ENCODE measurements at places on chromosomes 16 and 17. TPM values are rescaled to one million over a fixed set of nuclear protein-coding genes. Genes with fewer than 3 reads are reported as not detected.

ZNF207 gene
- 150 TPM for total RNA-seq

DNA sequence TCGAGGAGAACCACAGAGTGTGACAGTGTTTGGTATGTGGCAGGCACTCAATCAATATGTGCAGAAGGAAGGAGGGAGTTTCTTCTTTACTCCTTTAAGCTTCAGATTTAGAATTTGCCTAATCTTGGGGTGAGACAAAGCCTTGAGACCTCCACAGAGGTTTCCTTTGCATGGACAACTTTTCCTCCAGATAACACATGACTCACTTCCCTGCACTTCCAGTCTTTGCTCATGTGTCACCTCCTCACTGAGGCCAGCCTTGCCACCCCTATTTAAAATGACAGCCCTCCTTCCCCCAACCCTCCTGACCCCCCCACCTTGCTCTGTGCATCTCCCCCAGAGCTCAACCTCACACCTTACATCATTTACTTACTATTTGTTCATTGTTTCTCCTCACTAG is 17.4 kb upstream of the NOS2 start:
- no peaks in the 10 kb centered on the region for H3K27me3 ChIP-seq
- no peak overlapping the region for H3K27ac ChIP-seq
- no peaks in the 10 kb centered on the region for H3K4me1 ChIP-seq

DNA sequence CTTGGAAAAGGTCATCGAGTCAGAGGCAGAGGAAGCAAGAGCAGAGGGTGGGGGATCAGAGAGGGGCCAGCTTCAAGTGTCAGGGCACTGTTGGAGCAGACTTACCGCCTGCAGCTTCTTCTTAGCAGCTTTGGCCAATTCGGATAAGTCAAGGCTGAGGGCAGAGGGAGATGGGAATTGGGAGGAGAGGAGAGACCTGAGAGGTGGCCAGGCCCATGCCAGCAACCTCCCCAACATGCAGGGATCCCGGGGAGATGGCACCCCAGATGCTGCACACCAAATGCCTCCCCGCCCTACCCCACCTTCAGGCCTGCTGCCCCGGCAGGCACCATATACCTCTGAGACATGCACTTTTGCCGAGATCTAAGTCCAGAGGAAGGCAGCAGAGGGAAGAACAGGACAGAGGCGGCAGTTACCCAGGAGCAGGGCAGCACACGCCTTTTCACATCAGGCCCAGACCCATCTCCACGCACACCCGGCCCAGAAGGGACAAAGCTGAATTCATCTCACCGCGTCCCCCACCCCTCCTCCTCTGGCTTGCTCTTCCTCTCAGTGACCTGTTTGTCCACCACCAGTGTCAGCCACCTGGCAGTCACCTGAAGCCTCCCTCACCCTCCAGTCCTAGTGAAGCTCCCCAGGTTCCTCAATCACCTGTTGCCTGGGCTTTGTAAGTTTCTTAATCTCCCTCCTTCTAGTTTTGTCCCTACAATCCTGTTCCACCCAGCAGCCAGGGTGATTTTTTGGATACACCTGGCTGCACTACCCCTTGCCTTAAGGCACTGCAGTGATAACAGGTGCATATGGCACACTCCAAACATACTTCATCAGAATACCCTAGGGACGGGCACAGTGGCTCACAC is 10.4 kb downstream of the TP53I13 start:
- H3K4me3 ChIP-seq, result no peak overlapping the region
- H3K4me1 ChIP-seq, result no peaks in the 10 kb centered on the region
- H3K27me3 ChIP-seq, result no peaks in the 10 kb centered on the region

MRM3 gene
- 14.4 TPM for total RNA-seq

DNA sequence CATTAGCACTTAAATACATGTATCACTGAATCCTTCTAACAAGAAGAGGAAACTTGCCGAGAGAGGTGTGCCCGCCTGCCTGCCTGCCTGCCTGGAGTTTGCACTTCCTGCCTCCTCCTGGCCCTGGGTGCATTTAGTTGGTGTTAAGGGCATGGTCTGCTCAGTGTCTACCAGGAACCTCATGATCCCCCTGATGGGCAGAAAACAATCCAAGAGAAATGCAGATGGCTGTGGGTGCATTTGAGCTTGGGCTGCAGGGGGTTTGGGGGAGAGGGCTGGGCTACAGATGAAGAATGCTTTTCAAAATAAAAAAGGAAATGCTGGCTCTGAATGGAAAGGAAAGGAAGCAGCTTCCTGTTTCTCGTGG is 10.1 kb downstream of the KSR1 start:
- H3K4me3 ChIP-seq, result no peak overlapping the region
- H3K36me3 ChIP-seq, result no peaks in the 10 kb centered on the region

CD300A gene
- total RNA-seq, result 8.2 TPM

KRT23 gene
- total RNA-seq, result 4.2 TPM

DNA sequence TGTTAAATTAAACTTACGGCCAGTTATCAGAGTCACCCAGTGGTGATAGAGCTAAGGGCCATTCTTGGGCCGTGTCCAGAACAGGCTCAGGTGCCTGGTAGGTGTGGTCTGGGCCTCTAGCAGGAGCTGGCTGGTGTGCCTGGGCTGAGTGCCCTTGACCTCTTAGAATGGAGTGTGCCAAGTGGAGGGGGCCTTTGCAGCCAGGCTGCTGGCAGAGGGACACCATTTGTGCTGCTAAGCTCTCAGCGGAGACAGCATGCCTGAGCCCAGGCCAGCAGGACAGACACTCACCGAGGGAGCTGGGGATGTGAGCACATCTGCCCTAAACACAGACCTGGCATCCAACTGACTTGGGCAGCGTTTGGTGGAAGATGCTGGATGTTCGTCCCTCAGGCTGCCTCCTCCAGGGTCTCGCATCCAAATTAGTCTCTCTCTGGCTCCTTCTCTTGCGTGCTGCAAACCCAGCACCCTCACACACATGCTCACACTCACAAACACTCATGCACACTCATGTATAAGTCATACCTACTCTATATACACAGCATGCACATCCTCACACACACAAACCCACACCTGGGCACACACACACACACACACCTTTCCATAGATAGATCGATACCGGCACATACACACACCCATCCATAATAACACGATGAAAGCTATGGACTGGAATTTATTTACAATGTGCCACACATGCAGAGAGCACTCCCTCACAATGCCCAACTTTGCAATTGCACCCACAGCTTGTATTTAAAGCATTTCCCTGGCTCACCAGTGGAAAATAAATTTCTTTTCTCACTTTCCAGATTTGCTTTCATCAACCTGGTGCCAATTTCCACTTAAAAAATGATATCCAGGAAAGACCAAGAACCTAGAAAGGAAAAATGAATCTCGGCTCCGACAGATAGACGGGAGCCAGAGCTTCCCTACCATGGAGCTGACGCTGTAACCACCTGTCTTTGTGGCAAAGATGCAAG is 33.6 kb upstream of the CDH5 start:
- no peak overlapping the region for H3K4me3 ChIP-seq
- no peaks in the 10 kb centered on the region for H3K27me3 ChIP-seq
- H3K27ac ChIP-seq, result no peak overlapping the region

LPCAT2 gene
- 20.6 TPM for total RNA-seq

TNP2 gene
- total RNA-seq, result not detected

DNA sequence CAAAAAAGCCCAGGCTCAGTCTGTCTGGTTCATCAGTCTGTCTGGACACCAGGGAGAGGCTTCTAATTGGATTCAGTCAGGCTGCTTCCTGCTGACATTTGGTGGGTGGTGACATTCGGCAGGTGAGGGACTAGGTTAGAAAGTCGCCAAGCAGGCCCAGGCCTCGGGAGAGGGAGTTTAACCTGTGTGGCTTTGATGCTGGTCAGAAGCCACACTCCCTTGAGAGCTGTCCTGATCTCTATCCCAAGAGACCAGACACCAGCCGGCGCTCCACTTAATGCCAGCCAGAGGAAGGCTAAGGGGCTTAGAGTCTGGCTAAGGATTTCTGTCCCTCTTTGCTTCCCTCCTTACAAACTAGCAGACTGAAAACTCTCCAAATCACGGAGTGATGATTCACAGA is 135.0 kb downstream of the GSG1L start:
- H3K4me1 ChIP-seq, result no peaks in the 10 kb centered on the region
- DNase-seq, result no peak
- H3K4me3 ChIP-seq, result no peak overlapping the region
- H3K27me3 ChIP-seq, result no peaks in the 10 kb centered on the region
- H3K27ac ChIP-seq, result no peak overlapping the region

GRN gene
- 353 TPM for total RNA-seq

GRCh38 chr16:81595629-81596292 is 151.2 kb downstream of the CMIP start:
- peaks cover 14% of the 10 kb centered on the region for H3K4me1 ChIP-seq
- no peaks in the 10 kb centered on the region for H3K36me3 ChIP-seq
- DNase-seq, result no peak
- no peak overlapping the region for H3K4me3 ChIP-seq
- H3K27me3 ChIP-seq, result no peaks in the 10 kb centered on the region
- H3K27ac ChIP-seq, result no peak overlapping the region

- no peaks in the 10 kb centered on the region for H3K36me3 ChIP-seq
- no peak for DNase-seq
- no peak overlapping the region for H3K27ac ChIP-seq
- H3K4me1 ChIP-seq, result no peaks in the 10 kb centered on the region
- H3K4me3 ChIP-seq, result no peak overlapping the region
Observed at GRCh38 chr17:63033142-63033541, 67.1 kb downstream of the TANC2 start.

PRDM7 gene
- total RNA-seq, result not detected

GRCh38 chr16:48822431-48822830 is 212.5 kb upstream of the N4BP1 start:
- DNase-seq, result no peak
- H3K4me3 ChIP-seq, result no peak overlapping the region
- no peaks in the 10 kb centered on the region for H3K36me3 ChIP-seq
- H3K27ac ChIP-seq, result no peak overlapping the region
- no peaks in the 10 kb centered on the region for H3K27me3 ChIP-seq

DNA sequence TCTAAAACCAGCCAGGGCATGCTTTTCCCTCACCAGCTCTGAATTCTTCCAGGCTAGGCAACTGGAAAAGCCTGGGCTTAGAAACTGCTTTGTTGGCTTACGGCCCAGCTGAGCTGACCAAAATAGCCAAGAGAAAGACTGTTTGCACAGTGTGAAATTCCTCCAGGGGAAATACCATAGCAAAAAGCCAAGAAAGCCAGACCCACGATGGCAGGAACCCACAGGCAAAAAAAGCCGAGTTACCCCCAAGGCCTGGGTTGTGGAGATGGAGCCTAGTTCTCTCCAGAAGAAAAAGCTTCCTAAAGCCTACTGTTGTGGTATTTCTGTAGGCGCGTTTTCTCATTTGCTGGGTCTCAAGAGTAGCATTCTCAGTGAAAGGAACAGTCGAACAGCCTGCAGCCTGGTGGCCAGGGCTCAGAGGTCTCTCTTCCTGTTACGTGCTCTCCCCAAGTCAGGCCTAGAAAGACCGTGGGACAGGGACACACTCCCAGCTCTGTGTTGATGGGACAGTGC is 9.2 kb downstream of the SP2 start:
- no peaks in the 10 kb centered on the region for H3K36me3 ChIP-seq
- no peak overlapping the region for H3K4me3 ChIP-seq
- H3K27me3 ChIP-seq, result no peaks in the 10 kb centered on the region
- peak overlapping the region; percentile 88 for H3K27ac ChIP-seq

DNA sequence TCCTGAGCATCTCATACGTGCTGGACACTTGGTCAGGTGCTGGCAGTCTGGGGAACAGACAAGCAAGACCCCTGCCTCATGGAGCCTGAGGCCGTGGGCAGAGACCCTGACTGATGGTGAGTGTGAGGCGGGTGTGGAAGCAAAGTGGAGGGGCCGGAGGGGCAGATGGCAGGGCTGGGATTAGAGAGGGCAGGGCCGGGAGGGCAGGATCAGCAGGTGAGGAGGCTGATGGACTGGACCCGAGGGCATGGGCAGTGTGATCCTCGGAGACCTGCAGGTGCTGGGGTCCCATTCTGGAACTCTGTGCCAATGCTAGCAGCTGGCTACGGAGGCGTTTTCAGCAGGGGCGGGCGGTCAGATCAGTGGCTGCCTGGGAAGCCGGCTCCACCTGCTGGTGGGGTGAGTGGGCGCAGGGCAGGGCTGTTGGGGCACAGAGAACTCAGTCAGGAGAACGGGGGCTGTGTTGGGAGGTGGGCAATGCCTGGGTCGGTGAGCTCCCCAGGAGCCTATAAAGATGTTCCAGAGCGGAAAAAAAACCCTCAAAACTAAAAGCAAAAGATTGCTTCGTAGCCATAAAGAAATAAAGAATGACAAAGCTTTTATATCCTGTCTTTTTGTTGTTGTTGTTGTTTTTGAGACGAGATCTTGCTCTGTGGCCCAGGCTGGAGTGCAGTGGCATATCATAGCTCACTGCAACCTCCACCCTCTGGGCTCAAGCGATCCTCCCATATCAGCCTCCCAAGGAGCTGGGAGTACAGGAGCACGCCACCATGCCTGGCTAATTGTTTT is 8.9 kb upstream of the C16orf74 start:
- no peaks in the 10 kb centered on the region for H3K4me1 ChIP-seq
- no peak overlapping the region for H3K4me3 ChIP-seq
- DNase-seq, result no peak
- no peaks in the 10 kb centered on the region for H3K36me3 ChIP-seq
- no peak overlapping the region for H3K27ac ChIP-seq

DNA sequence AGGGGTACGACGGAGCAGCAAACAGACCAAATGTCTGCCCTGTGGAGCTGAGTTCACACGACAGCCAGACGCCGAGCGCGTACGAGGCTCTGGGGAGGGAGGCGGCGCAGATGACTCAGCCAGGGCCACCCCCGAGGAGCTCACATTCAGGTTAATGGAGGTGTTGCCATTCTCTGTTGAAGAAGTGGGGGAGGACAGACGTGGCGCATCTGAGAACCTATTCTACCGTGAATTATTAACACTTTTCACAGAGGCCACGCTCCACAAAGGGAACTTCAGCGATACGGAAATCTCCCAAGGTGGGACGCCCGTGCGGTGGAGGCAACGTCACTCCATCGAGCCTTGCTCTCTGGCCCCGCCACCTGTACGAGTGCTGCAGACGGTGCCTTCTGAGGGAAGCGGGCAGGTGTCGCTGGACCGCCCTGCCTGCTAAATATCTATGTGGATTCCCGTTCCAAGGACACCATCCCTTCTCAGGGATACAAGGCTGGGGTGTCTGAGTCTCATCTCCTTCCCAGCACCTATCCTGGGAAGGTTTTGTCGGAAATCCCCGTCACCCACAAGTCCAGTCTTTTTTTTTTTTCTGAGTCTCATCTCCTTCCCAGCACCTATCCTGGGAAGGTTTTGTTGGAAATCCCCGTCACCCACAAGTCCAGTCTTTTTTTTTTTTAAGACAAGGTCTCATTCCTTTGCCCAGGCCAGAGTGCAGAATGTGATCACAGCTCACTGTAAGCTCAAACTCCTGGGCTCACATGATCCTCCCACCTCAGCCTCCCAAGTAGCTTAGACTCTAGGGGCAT is 19.0 kb downstream of the ABR start:
- H3K4me1 ChIP-seq, result no peaks in the 10 kb centered on the region
- DNase-seq, result no peak
- H3K27ac ChIP-seq, result no peak overlapping the region
- H3K36me3 ChIP-seq, result no peaks in the 10 kb centered on the region

MYO15A gene
- total RNA-seq, result 1.3 TPM

DNA sequence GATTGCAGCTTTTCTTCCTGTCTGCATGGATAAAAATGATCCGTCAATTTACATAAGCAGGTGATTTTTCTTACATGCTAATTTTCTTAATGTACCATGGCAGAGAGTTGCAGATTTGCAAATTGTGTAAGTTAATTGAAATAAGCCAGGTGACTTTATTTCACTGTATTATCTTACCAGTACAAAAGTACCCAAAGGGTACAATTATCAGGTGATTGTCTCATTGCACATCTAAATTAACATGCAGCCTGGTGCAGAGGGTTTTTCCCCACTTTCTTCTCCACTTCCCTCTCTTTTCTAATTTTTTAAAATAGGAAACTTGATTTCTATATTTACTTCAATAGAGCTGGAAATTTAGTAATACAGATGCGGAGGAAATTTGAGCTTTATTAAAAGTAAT is 11.2 kb downstream of the NLK start:
- peaks cover 6% of the 10 kb centered on the region for H3K4me1 ChIP-seq
- H3K4me3 ChIP-seq, result no peak overlapping the region
- H3K27ac ChIP-seq, result no peak overlapping the region
- no peaks in the 10 kb centered on the region for H3K36me3 ChIP-seq

All from kidney (tissue), 22 donors.